Uterus (tissue), 4 donors: ENCODE measurements at places on chromosomes 16 and 17.

DNA sequence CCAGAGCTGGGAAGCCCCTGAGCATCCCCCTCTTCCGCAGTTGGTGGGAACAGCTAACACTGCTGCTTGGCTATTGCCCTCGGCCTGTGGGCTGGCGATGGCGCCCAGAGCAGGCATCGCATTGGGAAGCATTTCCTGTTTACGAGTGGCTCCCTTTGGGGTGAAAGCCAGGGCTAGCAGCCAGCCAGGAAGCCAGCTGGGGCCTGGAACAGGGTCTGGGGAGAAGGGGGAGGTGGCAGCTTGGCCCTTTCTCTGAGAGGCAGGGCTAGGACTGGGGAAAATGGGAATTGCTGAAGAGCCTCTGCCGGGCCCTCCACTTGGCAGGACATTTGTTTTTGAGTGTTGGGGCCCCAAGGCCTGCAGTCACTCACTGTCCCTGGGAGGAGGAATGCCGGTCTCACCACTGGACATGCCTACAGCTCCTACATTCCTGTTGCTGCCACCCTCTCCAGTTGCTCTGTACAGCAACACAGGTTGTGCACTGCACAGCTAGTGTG is 2.4 kb upstream of the MTSS2 start:
- peak; percentile 80 for DNase-seq

- no peak for DNase-seq
Measured at GRCh38 chr17:44487170-44487569, 16.0 kb downstream of the GPATCH8 start.

DNA sequence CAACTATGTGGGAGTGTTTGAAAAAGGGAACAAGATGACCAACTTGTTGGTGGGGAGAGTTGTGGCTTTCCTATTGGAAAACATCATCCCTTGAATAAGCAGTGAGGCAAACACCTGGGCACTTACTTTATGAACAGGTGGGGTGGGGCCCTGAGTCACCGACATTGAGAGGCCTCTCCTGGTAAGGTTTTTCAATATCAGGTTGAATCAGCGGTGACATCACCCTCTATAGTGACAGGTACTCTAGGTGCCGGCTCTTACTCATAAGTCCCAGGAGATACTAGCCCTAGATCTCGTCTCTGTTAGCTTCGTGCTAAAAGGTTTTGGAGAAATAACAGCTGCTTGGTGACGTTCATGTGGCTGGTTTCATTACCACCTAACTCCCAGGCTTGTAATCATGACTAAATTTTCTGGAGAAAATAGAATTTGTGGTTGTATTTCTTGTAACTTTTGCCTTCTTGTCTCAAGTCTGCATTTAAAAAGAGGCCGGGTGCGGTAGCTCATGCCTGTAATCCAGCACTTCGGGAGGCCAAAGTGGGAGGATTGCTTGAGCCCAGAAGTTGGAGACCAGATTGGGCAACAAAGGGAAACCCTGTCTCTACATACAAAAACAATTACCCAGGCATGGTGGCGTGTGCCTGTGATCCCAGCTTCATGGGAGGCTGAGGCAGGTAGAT is 19.3 kb downstream of the CDH1 start:
- no peak for DNase-seq

- DNase-seq = no peak
Measured at GRCh38 chr16:78252757-78253156, 153.3 kb downstream of the WWOX start.

DNA sequence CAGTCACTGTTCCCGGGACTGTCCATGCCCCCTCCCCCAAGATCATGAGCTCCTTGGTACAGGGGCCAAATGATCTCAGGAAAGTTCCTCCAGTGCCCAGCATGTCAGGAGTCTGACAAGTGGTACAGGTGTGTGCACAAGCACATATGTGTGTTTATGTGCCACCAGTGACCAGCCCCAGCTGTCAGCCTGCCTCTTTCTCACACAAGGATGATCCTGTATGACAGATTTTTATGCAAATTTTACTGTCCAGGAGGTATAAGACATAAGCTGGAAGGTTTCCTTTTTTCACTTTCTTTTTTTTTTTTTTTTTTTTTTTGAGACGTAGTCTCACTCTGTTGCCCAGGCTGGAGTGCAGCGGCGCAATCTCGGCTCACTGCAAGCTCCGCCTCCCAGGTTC is 31.4 kb upstream of the GFOD2 start:
- DNase-seq = no peak

DNA sequence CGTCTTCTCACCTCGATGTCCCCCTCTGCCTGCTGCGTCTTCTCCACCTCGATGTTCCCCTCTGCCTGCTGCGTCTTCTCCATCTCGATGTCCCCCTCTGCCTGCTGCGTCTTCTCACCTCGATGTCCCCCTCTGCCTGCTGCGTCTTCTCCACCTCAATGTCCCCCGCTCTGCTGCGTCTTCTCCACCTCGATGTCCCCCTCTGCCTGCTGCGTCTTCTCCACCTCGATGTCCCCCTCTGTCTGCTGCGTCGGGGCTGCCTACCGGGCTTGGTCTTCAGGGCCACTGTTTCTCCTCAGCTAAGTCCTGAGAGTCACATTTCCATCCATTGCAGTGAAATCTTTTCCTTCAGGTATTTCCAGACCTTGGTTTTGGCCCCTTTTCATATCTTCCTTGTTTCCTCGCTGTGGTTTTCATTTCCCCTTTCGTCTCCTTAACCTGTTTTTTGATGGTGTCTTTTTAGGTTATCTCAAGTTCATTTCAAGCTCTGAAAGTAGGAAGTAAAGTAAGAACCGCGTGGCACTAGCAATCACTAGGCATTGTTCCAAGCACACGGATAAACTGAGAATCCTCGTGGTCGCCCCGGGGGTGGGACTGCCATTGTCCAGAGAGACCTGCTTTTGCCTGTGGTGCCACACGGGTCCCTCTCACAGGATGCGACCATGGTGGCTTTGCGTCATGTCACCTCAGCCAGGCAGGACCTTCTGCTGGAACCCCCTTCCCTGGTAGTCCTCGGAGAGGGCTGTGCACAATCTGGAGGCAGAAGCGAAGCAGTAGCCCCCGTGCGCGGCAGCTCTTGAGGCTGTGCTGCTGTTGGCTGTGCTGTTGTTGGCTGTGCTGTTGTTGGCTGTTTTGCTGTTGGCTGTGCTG is 9.5 kb upstream of the ZNF750 start:
- DNase-seq = no peak

DNA sequence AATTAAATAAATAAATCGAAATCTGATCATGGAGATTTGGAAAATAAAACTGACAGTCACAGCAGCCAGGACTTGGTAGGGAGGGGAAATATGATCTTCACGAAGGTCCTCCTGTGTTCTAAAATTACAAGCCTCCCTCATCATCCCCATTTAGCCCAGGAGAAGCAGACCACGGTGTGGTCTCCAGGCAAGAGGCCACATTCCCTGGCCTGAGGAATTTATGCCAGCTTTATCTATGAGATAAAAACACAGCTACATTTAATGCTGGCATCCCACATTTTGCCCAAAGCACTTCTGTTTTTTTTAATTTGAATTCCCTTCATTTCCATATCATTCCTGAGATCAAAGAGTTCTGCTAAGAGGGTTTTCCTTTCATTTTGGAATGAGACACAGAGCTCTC is 43.2 kb downstream of the ABCC12 start:
- DNase-seq = no peak

- peak; percentile 55 for DNase-seq
Measured at GRCh38 chr17:17551361-17551760, 40.1 kb downstream of the PEMT start.

GRCh38 chr17:78753316-78754250 is 28.5 kb downstream of the CYTH1 start:
- DNase-seq = no peak
